Midbrain (tissue), 1 donor: ENCODE measurements at places on chromosomes 2 and 18.

GRCh38 chr2:200127848-200128247 is 172.5 kb downstream of the MAIP1 start:
- DNase-seq: no peak

GRCh38 chr2:202488671-202489070 is 112.5 kb downstream of the BMPR2 start:
- DNase-seq: no peak

GRCh38 chr2:177245010-177245422 is 19.5 kb downstream of the NFE2L2 start:
- DNase-seq: no peak

GRCh38 chr2:136085453-136086209 is 32.3 kb downstream of the CXCR4 start:
- no peak for DNase-seq

DNA sequence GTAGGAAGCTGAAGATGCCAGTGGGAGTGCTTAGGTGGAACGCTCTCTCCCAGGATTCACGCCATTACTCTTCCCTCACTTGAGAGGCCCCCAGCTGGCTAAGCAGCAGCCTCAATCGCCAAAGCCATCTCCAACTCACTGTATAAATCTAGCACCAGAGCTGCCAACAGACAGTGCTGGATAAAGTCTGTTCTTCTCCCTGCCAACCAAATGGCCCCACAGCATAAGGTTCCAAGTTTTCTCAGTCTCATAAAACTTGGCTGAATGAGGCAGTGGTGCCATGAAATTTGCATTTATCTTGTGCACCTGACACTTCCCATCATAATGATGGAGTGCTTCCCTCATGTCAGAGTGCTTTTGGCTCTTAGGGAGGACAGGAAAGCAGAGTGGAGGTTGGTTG is 428.2 kb upstream of the ETAA1 start:
- DNase-seq: no peak

- DNase-seq: no peak
Observed at GRCh38 chr2:123791684-123792083, 233.4 kb upstream of the CNTNAP5 start.

GRCh38 chr2:224764565-224765236 is 48.5 kb upstream of the CCDC195 start:
- no peak for DNase-seq

GRCh38 chr2:190981333-190981732 is 32.6 kb downstream of the STAT1 start:
- DNase-seq: no peak

GRCh38 chr2:158006961-158007719 is 94.5 kb upstream of the UPP2 start:
- no peak for DNase-seq
